ENCODE measurements at places on chromosomes 11 and 22.

DNA sequence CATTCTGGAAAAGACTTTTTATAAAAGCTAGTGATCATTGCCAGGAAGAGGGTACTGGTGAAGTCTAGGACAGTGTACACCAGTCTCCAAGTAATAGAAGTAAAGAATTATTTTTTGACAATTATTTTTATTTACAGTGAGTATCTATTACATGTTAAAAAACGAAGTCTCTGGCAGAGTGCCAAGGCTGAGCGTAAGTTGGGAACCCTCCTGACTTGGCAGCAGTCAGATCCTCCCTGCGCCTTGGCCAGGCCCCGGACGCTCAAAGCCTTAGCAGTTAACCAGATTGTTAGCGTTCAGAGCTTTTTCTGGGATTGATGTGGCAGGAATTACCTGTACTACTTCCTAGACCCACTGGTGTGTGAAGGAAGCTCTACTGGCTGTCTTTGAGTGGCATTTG is 38.1 kb upstream of the CTTN start:
- no peaks in the 10 kb centered on the region for H3K4me1 ChIP-seq
- no peak overlapping the region for H3K27ac ChIP-seq
- no peaks in the 10 kb centered on the region for H3K27me3 ChIP-seq

GRCh38 chr11:14119357-14119756 is 156.8 kb downstream of the SPON1 start:
- no peaks in the 10 kb centered on the region for H3K27me3 ChIP-seq
- no peaks in the 10 kb centered on the region for H3K36me3 ChIP-seq
- H3K4me1 ChIP-seq: no peaks in the 10 kb centered on the region
- no peak overlapping the region for H3K4me3 ChIP-seq
- no peak for DNase-seq

DNA sequence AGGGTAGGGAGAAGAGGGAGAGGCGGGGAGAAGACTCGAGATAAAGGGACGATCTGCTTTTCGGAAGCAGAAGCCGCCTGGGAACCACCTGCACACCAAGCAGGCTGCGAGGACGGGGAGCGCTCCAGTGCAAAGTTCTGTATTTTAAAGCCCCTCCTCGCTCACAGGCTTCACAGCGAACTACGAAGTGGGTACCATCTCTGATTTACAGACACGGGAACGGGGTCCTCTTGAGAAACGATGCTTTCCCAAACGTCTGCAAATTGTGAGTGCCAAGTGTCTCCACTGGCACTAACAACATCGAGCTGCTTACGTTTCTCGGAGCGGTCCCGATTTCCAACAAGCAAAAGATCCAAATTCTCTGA is 700 bp upstream of the STX3 start:
- H3K4me1 ChIP-seq: 0 out of 2 replicates have a peak, but pooled peaks cover 4% of the 10 kb centered on the region
- peaks cover 13% of the 10 kb centered on the region for H3K36me3 ChIP-seq
- H3K4me3 ChIP-seq: peak overlapping the region; percentile 96

DNA sequence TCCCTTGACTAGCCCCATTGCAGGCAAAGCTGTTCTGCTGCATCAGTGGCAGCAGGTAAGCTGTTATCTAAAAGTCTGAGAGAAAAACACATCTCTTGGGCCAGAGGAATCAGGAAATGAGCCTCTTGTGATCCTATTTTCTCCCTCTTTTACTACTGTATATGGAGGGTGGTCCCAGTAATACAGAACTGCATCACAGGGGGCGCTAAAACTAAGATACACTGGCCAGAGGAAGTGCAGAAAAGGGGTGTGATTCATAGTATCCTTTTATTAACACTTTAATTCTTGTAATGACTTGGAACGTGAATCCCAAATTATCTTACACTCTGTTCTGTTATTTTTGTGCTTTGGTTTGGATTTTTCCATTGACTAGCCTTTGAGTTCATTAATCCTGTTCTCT is 8.8 kb upstream of the MED17 start:
- peak; percentile 43 for DNase-seq
- no peaks in the 10 kb centered on the region for H3K4me1 ChIP-seq
- H3K27ac ChIP-seq: no peak overlapping the region
- H3K36me3 ChIP-seq: peaks cover 7% of the 10 kb centered on the region

DNA sequence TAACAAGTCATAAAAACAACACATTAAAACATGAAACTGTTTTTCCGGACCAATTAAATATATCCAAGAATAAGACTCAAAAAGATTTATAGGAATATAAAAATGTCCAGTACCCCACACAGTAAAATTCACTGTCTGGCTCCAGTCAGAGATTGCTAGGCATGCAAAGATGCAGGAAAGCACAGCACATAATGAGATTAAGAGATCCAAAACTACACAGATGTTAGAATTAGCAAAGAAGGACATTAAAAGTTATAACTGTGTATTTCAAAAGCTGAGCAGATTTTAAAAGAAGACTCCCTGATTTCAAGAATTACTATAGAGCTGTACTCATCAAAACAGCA is 13.6 kb downstream of the LRRC75B start:
- H3K4me1 ChIP-seq: no peaks in the 10 kb centered on the region
- peaks cover 16% of the 10 kb centered on the region for H3K36me3 ChIP-seq
- DNase-seq: no peak

- H3K4me3 ChIP-seq: no peak overlapping the region
- no peaks in the 10 kb centered on the region for H3K4me1 ChIP-seq
Observed at GRCh38 chr11:117809236-117810055, 12.4 kb upstream of the DSCAML1 start.

- DNase-seq: no peak
- no peak overlapping the region for H3K4me3 ChIP-seq
- no peak overlapping the region for H3K27ac ChIP-seq
- H3K27me3 ChIP-seq: no peaks in the 10 kb centered on the region
- peaks cover 4% of the 10 kb centered on the region for H3K4me1 ChIP-seq
Observed at GRCh38 chr11:65219930-65220213, 38.1 kb downstream of the CAPN1 start.

DNA sequence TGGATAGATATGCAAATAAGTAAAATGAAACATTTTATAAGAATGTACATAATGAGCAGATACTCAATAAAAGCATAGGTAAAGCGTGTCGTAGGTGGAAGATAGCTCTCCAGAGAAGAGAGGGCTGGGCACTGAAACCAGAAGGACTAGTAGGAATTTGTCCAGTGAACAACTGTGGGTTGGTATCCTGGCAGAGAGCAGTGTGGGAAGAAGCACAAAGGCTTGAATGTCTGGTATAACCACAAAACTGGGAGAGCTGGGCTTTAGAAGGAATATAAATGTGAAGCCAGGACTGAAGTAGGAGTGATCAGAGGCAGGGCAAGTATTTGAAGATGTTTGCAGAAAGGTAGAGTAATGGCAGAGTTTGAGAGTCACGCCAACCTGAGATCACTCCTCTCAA is 33.1 kb upstream of the CARD16 start:
- DNase-seq: no peak
- H3K4me1 ChIP-seq: peaks cover 15% of the 10 kb centered on the region
- H3K27ac ChIP-seq: no peak overlapping the region
- no peaks in the 10 kb centered on the region for H3K36me3 ChIP-seq
- no peak overlapping the region for H3K4me3 ChIP-seq

- H3K4me1 ChIP-seq: no peaks in the 10 kb centered on the region
- H3K36me3 ChIP-seq: no peaks in the 10 kb centered on the region
- H3K27ac ChIP-seq: no peak overlapping the region
- no peak overlapping the region for H3K4me3 ChIP-seq
Observed at GRCh38 chr11:1837171-1838076, 1.4 kb upstream of the TNNI2 start.

- no peaks in the 10 kb centered on the region for H3K27me3 ChIP-seq
- DNase-seq: no peak
- H3K36me3 ChIP-seq: no peaks in the 10 kb centered on the region
- H3K4me3 ChIP-seq: no peak overlapping the region
- no peak overlapping the region for H3K27ac ChIP-seq
Observed at GRCh38 chr11:128830290-128831173, 36.6 kb downstream of the KCNJ1 start.

DNA sequence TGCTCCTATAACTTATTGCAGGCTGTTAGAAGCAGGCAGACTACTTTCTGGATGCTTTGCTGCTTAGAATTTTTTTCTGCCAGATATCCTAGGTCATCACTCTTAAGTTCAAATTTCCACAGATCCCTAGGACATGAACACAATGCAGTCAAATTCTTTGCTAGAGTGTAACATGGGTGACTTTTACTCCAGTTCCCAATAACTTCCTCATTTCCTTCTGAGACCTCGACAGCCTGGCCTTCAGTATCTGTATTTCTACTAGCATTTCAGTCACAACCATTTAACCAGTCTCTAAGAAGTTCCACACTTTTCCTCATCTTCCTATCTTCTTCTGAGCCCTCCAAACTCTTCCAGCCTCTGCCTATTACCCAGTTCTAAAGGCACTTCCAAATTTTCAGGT is 60.4 kb upstream of the ZBED5 start:
- peaks cover 8% of the 10 kb centered on the region for H3K36me3 ChIP-seq
- peaks cover 2% of the 10 kb centered on the region for H3K4me1 ChIP-seq
- H3K4me3 ChIP-seq: no peak overlapping the region
- DNase-seq: no peak
- no peaks in the 10 kb centered on the region for H3K27me3 ChIP-seq
- H3K27ac ChIP-seq: no peak overlapping the region

GRCh38 chr11:84333221-84333620 is 1047.1 kb upstream of the CCDC90B start:
- no peaks in the 10 kb centered on the region for H3K4me1 ChIP-seq
- H3K27me3 ChIP-seq: no peaks in the 10 kb centered on the region
- DNase-seq: no peak
- H3K4me3 ChIP-seq: no peak overlapping the region
- H3K27ac ChIP-seq: no peak overlapping the region

DNA sequence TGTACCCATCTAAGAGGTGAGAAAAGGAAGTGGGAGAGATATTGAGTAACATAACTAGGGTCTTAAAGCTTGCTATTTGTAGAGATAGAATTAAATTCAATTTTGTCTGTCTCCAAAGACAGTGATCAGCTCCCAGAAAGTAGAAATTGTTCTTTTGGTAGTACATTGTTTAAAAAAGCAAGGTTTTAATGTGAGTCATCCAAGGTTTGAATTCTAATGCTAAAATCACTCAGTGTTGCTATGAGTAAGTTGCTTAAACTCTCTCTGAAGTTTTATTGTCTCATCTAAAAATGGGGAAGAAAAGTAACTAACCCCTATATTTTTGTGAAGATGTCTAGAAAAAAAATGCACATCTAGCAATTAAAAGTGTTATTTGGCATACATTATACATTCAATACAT is 1004.5 kb upstream of the CCDC90B start:
- H3K27ac ChIP-seq: no peak overlapping the region
- no peak for DNase-seq
- no peaks in the 10 kb centered on the region for H3K36me3 ChIP-seq
- H3K4me3 ChIP-seq: no peak overlapping the region
- H3K4me1 ChIP-seq: no peaks in the 10 kb centered on the region
- H3K27me3 ChIP-seq: no peaks in the 10 kb centered on the region

GRCh38 chr11:11856638-11857037 is 14.9 kb downstream of the USP47 start:
- H3K27ac ChIP-seq: no peak overlapping the region
- peaks cover 6% of the 10 kb centered on the region for H3K36me3 ChIP-seq
- peaks cover 5% of the 10 kb centered on the region for H3K4me1 ChIP-seq

DNA sequence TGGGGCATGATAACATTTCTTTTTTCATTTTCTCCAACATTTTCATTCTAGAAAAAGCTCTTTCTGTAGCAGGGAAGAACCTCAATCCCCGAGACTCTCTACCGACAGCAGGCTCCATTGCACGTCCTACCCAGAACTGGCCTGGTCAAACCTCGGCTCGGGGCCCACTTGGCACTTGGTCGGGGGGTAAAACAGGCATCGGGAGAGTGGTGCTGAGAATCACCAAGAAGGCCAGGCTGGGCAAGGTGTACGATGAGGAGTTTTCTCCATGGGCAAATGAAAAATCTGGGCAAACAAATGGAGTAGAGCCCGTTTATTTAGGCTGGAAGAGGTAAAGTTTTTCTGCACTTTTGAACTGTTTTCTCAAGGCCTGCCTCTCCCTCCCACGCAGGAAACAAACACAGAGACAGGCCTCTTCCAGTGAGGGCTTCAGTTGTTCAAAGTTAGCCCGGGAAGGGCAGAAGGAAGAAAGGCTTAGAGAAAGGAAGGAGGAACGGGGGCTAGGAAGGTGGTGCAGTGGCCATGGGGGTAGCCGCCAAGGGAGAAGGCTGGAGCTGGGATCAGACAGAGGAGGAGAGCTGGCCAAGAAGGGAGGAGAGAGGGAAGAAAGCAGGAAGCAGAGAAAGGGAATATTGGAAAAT is 87.6 kb downstream of the ETS1 start:
- DNase-seq: no peak
- peaks cover 8% of the 10 kb centered on the region for H3K36me3 ChIP-seq
- no peak overlapping the region for H3K27ac ChIP-seq

- H3K36me3 ChIP-seq: peaks cover 6% of the 10 kb centered on the region
- H3K4me1 ChIP-seq: no peaks in the 10 kb centered on the region
- no peak overlapping the region for H3K27ac ChIP-seq
- no peak for DNase-seq
- no peak overlapping the region for H3K4me3 ChIP-seq
Observed at GRCh38 chr11:10395166-10395897, 59.7 kb upstream of the AMPD3 start.

DNA sequence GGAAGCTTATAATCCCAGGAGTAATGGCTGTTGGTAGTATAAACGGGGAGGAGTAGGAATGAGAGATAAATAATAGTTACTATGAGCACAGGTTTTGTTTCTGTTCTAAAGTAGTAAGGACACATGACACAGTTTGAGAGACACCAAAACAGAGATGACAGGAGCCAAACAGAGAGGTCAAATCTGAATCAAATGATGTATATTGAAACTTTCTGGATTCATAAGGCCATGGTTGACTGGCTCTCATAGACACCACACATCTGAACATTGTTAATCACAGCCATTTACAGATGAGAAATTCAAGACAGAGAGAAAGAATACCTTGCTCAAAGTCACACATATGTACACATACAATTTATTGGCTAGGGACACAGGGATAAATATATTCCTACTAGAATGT is 63.4 kb upstream of the UCP3 start:
- H3K27ac ChIP-seq: no peak overlapping the region
- H3K27me3 ChIP-seq: no peaks in the 10 kb centered on the region
- no peak for DNase-seq

- no peak overlapping the region for H3K27ac ChIP-seq
- H3K36me3 ChIP-seq: no peaks in the 10 kb centered on the region
- no peaks in the 10 kb centered on the region for H3K4me1 ChIP-seq
- no peak for DNase-seq
- no peaks in the 10 kb centered on the region for H3K27me3 ChIP-seq
- no peak overlapping the region for H3K4me3 ChIP-seq
Observed at GRCh38 chr11:132969892-132970291, 562.4 kb downstream of the OPCML start.

- H3K4me3 ChIP-seq: peak overlapping the region; percentile 92
- no peaks in the 10 kb centered on the region for H3K27me3 ChIP-seq
- H3K4me1 ChIP-seq: peaks cover 6% of the 10 kb centered on the region
- H3K36me3 ChIP-seq: peaks cover 5% of the 10 kb centered on the region
- DNase-seq: no peak
- no peak overlapping the region for H3K27ac ChIP-seq
Observed at GRCh38 chr22:41801147-41801819, 804 bp downstream of the CCDC134 start.

GRCh38 chr22:43080616-43081015 is 8.6 kb downstream of the TTLL1 start:
- no peaks in the 10 kb centered on the region for H3K27me3 ChIP-seq
- DNase-seq: no peak
- H3K4me1 ChIP-seq: no peaks in the 10 kb centered on the region
- H3K4me3 ChIP-seq: no peak overlapping the region
- H3K27ac ChIP-seq: no peak overlapping the region
- no peaks in the 10 kb centered on the region for H3K36me3 ChIP-seq

- no peak overlapping the region for H3K27ac ChIP-seq
- no peaks in the 10 kb centered on the region for H3K27me3 ChIP-seq
- no peak for DNase-seq
- H3K4me1 ChIP-seq: no peaks in the 10 kb centered on the region
Observed at GRCh38 chr11:65743681-65744025, 23.1 kb upstream of the RNASEH2C start.

GRCh38 chr11:117387992-117388755 is 60.5 kb downstream of the CEP164 start:
- no peak for DNase-seq
- H3K27ac ChIP-seq: no peak overlapping the region
- no peaks in the 10 kb centered on the region for H3K27me3 ChIP-seq
- H3K36me3 ChIP-seq: peaks cover 39% of the 10 kb centered on the region
- no peaks in the 10 kb centered on the region for H3K4me1 ChIP-seq
